ENCODE measurements at places on chromosomes 13 and 19. TPM values are rescaled to one million over a fixed set of nuclear protein-coding genes. Genes with fewer than 3 reads are reported as not detected.

ONECUT3 gene
- polyA plus RNA-seq: not detected

SOX1 gene
- polyA plus RNA-seq: not detected

ZNF274 gene
- 32.1 TPM for polyA plus RNA-seq

ABCA7 gene
- polyA plus RNA-seq: 5.9 TPM

DNA sequence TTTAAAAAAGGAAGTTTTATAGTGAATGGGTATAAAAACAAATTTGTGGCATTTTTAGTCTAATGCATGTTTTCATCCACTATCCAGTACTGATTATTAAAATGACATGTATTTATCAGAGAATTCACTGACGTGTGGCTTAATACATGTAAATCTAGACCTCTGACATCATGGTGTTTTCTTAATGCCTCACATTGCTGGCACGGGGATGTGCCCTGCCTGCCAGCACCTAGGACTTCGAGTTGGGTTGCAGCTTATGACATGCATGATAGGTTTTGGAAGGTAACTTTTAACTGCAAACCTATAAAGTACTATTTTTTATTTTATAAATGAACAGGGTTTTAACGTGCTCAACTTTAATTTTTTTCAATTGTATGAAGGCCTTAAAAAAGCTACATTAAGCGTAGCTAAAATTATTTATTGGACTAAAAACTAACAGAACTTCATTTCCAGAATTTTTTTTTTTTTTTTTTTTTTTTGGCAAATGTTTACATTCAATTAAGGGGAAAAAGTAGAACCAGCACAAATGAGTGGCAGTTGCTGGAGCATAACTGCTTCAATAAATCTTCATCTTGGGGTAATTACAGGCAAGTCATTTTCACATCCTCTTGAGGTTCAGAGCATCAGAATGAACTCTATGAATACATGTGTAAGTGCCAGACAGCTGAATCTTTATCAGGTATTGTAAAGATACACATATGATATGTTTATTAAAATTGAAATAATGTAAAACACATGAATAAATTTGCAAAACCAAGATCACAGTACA is 16.3 kb downstream of the METTL21C start:
- DNase-seq: no peak

GRCh38 chr19:1468821-1469254 is 10.2 kb downstream of the C19orf25 start:
- DNase-seq: no peak

DNA sequence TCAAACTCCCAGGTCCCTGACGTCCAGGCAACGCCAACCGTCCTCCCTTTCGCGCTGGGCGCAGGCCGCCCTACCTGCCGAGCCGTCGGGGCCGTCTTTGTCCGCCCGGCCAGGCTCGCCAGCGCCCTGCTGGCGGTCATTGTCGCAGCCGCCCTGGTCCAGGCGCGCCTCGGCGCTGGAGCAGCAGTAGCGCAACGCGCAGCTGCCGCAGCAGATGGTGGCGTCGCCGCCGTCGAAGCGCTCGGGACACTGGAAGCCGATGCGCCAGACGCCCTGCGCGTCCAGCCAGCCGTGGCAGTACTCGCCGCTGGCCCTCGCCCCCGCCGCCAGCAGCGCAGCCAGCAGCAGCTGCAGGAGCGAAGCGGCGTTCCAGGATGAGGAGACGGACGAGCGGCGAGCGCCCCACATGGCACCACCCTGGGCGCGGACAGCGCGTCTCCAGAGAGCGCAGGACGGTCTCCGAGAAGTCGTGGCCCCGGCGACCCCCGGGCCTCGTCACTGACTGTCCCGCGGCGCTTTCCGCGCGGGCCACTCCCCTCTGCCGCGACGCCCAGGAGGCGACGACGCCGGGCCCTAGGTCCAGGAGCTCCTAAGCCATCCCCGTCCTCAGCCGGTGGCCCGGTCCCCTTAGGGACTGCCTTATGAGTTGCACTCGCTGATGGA is 1.1 kb downstream of the SHISA2 start:
- no peak for DNase-seq

- DNase-seq: no peak
These were observed 11.5 kb downstream of the S1PR2 start for GRCh38 chr19:10219678-10220077.

DNA sequence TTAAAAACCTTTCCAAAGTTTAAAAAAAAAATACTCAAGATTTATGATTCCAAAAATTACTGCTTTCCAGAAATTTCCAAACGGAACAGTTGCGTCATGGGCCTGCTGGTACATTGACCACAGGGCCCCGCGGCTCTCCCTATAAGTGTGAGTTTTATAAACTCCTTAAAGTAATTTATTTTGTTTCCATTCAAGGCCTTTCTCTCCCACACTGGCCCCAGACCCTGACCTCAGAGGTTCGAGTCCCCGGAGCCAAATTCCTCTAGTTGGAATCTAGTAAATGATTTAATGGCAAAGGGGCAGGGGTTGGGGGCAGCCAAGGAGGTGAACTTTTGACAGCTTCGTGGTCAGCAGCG is 97.5 kb downstream of the INSR start:
- DNase-seq: no peak

GRCh38 chr19:38170334-38170733 is 53.7 kb downstream of the DPF1 start:
- no peak for DNase-seq

DNA sequence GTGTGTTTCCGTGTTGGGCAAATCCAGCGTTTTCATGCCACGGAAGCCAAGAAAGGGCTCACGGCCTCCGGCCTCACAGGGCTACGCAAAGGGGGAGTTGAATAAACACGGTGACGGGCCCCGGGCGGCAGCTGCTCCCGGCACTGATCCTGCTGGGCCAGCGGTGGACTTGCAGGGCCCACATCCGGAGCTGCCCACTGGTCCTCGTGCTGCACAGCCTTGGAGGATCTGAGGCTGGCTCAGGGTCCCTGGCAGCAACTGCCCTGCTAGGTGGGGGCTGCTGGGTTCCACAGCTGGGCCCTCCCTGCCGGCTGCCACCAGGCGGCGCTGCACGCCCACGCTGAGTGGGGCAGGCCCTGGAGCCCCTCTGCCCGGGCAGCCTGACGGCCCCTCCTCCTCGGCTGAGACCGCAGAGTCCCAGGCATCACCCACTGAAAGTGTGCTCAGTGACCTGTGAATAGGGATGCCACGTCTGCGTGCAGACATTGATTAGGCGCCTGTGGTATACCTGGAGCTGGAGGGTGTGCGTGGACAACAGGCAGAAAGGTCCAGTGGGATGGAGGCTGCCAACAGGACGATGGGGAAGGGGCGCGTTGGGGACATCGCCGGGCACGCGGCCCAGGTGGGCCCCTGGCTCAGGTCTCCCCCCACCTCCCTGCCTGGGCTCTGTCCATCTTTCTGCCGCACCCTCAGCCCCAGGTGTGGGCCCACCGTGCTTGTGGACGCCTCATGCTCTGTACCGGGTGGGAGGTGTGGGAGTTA is 5.3 kb upstream of the HCN2 start:
- DNase-seq: no peak

- no peak for DNase-seq
These were observed 95.5 kb downstream of the MIPEP start for GRCh38 chr13:23793711-23794110.

DNA sequence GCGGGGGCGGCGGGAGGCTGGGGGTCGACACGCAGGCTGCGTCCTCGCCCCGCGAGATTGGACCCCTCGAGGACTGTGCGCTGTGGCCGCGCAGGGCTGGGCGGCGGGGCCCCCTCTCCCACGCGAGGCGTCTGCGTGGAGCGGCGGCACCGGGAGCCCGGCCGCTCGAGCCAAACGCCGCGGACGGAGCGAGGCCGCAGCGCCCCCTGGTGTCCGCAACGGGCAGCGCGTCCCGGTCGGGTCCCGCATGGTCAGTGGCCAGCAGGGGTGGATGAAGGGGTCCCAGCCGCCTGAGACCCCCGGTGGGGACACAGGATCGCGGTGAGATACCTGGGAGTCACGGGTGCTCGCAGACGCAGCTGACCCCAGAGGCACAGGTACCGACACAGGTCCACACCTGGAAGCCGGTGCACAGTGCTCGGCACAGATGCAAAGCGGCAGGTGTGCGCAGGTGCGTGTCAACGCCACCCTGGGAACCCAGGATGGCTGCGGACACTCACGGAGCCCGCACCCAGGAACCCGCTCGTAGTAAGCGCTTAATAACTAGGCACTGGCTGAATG is 2.1 kb upstream of the CIRBP start:
- DNase-seq: no peak

- DNase-seq: peak; percentile 43
These were observed 151.7 kb downstream of the DCLK1 start for GRCh38 chr13:35979361-35979951.
